Astrocyte (in vitro differentiated cells and primary cell): ENCODE measurements at places on chromosomes 6 and 20. TPM values are rescaled to one million over a fixed set of nuclear protein-coding genes. Genes with fewer than 3 reads are reported as not detected.

- no peak for DNase-seq
Observed at GRCh38 chr6:155399062-155399744, 56.4 kb downstream of the NOX3 start.

GRCh38 chr6:166989427-166990032 is 9.7 kb upstream of the CEP43 start:
- DNase-seq: no peak

DNA sequence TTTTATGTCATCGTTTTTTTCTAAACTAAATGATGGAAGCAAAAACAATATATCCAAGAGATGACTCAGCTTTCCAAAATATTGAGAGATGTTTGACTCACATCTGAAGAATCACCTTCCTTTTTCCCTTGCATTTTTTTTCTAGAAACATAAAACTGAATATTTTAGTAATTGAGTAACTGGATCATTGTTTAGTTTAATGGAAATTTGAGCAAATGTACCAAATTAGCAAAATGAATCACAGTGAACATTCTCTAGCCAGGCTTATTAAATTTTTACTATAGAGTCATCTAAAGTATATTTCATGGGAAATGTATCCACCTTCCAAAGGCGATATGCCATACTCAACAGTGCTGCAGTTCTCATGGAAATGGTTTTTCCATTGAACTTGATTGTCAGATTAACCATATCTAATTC is 145.5 kb downstream of the TENT5A start:
- peak; percentile 81 for DNase-seq

DNA sequence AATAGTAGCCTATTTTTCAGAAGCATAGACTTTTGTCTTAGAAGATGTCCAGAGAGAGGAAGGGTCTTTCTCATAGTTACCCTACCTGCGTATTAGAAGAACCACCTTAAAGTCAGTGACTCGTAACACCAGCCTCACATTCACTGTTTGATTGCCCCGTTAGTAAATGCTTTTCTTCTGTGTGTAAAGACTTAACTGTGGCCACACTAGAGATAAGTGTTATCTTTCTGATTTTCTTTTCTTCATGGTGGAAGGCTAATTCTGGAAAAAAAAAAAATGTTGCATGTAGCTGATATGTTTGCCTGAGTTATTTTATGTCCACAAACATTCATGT is 83.9 kb downstream of the SAMD3 start:
- no peak for DNase-seq

- DNase-seq: peak; percentile 82
Observed at GRCh38 chr6:25504661-25505060, 147.4 kb upstream of the SCGN start.

DNA sequence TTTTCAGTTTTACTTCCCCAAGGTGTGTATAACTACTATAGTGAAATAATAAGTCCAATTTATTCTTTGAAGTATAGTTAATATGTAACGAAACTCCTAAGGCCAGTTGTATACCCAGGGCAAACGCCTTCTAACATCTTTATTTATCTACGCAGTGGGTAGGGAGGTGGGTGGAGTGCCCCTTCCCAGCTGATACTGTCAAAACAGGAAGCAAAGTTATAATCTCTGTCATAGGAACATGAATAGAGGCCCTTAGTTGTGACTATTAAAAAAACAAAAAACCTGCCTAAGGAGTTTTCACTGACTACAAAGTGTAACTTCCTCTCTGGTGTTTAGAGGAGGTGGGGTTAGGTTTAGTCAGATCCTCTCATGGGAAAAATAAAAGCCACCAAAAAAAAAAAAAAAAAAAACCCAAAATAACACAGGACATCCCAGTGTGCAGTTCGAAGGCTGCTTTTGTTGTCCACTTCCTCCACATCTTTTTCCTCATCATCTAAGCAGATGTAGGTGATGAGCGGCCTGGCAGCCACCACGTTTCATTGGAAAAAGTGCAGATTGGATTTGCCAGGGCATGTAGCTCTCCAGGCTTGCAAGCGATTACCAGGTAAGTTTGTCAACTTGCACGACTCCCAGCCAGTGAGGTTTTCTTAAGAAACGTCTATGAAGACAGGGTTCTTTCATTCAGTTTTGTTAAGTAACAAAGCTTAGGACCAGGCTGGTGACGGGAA is 58.7 kb downstream of the UTRN start:
- no peak for DNase-seq

GRCh38 chr6:154304191-154304590 is 52.4 kb downstream of the IPCEF1 start:
- no peak for DNase-seq

- no peak for DNase-seq
Observed at GRCh38 chr20:64242797-64243475, 12.6 kb upstream of the PCMTD2 start.

GRCh38 chr20:47262008-47262364 is 94.5 kb downstream of the ZMYND8 start:
- no peak for DNase-seq

GRCh38 chr6:148570456-148570855 is 176.4 kb upstream of the UST start:
- no peak for DNase-seq

- DNase-seq: no peak
Observed at GRCh38 chr6:2872423-2873358, 30.4 kb downstream of the SERPINB9 start.

DNA sequence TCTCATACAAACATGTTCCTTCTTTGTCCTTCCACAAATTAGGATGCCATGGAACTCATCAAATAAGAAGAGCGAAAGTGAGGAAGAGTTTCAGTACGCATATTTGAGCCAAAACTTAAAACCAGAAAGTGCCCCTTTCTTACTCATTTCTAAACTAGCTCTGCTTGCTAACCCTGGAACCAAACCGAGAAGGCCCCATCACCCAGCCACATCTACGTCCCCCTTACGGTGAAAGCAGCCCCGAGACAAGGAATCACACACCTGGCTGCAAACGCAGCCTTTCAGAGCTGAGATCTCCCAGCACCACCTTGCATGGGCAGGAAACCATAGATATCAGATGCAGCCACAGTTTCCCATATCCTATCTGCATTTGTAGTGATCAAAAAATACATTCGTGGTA is 28.5 kb downstream of the TRERF1 start:
- DNase-seq: no peak

DNA sequence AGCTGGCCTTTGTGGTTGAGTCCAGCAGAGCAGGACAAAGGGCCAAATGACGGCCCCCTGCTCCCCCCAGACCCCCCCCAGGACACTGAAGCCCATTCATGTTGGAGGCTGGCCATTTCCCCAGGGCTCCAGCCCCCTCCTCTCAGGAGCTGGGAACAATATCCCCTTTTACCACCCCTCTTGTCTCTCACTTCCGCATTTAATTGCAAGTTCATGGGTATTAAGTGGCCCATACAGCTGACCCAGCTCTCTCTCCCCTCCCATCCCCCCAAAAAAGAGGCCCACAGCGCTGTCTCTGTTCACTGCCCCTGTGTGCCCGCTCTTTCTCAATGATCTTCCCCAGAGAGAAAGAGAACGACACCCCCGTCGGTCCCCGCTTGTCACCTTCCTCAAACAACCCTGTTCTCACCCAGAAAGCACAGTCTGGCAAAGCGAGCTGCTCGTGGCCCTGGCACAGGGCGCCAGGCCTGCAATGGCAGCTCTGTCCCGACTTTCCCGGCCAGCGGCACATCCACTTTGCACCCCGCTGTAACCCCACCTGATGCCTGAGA is 30.4 kb downstream of the PREX1 start:
- DNase-seq: no peak

- peak; percentile 83 for DNase-seq
Observed at GRCh38 chr6:148317739-148318138, 24.9 kb upstream of the SASH1 start.

GRCh38 chr6:117555882-117556498 is 46.3 kb downstream of the GOPC start:
- no peak for DNase-seq

GRCh38 chr6:1027795-1028569 is 283.9 kb upstream of the FOXQ1 start:
- DNase-seq: no peak

DNA sequence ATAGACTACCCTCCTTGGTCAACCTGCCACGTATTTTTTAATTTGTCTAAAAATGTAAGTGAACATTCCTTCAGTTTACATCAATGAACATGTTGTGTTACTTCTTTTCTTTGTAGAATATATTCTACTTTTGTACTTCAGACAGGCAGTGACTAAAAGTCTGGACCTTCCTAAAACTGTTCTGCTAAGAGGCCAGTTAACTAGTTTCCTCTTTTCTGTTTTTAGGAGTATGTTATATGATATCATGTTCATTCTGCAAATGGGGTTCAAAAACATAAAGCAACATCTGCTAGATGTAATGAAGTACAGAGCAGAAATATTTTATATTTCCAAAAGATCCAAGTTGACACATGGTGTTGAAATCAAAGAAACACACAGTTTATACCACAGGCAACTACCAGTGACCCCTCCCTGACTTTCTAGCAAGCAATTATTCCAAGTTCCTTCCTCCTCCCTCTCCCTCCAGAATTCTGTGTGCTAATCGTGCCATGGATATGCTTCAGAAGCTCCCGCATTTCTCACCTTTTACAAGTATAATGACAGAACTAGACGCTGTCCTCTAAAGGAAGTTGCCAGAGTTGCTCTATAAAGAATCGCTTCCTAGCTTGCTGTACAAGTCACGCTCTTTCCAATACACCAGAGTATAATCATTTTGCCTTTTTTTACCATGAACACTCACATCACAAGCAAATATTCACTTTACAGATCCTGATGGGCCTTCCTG is 64.7 kb downstream of the ARHGAP18 start:
- DNase-seq: no peak

GRCh38 chr6:108768792-108769524 is 79.3 kb upstream of the ARMC2 start:
- DNase-seq: no peak

DNA sequence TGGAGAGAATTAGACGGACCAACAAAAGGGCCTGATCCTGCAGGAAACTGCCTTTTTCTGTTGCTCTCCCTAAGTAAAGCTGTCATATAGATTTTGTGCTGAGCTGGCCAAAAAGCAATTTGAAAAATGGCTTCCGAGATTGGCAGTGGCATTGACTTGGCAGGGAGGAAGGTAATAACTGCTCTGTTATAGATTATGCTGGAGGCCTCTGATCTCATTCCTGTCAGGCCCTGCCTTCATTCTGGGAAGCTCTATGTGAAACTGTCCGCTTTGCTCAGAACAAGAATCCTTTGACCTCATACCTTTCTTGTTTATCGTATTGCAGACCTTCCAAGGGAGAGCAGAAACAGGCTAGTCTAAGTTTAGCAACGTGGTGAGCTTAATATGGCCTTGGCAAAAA is 234.4 kb downstream of the PHACTR1 start:
- DNase-seq: no peak

DNA sequence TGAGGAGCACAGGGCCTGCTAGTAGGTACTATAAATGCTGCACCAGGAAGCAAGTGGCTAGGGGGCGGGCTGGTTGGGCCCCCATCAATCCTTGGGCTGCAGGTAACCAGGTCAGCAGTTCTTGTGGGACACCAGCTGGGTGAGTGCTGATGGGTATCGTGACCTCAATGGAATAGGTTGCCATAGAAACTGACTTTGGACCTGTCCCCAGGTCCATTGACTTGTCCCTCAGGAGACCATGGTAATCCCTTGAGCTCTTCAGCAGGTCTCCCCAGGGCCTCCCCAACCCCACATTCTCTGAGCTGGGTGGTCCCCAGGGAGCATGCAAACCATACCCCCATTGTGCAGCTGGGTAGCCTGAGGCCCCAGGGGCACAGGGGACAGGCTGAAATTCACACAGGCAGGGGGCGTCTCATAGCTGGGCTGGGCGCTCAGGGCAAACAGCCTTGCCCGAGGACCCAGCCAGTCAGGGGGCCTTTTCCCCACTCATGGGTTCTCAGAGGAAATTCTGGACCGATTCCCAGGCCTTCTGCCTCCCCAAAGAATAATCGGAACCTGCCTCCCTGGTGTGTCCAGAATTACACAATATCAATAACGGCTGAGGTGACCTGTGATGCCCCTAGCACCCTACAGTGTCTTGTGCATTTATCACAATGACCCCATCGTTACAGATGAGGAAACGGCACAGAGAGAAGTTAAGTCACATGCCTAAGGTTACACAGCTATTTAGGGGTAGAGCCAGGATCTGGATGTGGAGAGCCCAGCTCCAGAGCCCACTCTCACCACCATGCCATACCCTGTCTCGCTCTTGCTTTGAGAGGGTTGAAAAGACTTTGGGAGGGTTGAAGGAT is 35.9 kb downstream of the SRC start:
- DNase-seq: no peak

DNA sequence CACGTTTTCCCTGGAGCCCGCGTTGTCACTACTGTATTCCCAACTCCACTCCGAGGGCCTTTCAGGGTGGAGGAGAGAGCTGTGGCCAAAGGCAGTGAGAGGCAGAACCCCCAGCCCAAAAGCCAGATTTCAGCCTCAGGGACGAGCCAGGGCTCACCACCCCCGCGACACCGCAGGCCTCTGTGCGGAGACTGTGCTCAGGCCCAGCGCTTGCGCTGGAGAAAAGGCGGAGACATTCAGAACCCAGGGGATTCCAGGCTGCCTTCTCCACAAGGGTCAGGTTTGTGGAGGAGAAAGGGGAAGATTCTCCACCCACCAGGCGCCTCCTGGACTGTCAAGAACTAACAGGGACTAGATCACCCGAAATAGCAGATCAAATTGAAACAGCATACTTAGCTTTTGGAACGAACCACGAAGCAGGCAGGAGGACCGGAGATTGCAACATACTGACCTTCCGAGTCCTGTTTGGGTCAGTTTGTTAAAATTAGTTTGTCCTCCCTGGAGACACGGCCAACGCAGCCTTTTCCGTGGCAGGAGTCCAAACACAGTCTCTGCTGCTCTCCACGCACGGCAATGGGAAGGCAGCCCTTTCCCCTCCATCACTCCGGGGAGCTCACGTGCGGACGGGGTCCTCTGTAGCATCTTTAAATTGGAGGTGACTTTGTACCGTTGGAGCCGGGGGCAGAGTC is 14.4 kb downstream of the DLL1 start:
- no peak for DNase-seq

GRCh38 chr6:148535976-148536375 is 193.3 kb downstream of the SASH1 start:
- DNase-seq: peak; percentile 81

DNA sequence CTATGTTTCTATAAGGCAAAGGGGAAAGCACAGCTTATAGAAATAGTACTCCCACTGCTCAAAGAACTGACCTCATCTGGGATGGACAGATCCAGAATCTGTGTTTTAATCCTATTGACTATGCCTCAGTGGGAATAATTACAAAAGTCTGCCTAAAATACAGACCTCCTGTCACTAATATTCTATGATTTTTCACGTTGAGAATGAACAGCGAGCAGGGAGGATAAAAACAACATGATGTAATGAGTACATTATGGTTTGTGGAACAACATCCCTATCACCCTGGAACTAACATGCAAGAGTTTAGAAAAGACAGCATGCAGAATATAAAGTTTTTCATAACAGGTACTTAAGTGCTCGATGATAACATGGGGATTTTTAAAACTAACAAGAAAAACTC is 53.9 kb downstream of the EPHA7 start:
- DNase-seq: no peak

Gene AAR2
- total RNA-seq: 20.9 and 21.7 TPM in 2 replicates

Gene OR2B6
- total RNA-seq: not detected in 2 replicates

Gene NHSL1
- total RNA-seq: 28.7 and 33.5 TPM in 2 replicates

Gene IMPG1
- not detected in 2 replicates for total RNA-seq

Gene SSTR4
- total RNA-seq: not detected in 2 replicates

Gene LY6G6F
- not detected in 2 replicates for total RNA-seq

Gene ABHD16B
- total RNA-seq: not detected in 2 replicates
